ENCODE measurements at places on chromosomes 5 and 9. TPM values are rescaled to one million over a fixed set of nuclear protein-coding genes. Genes with fewer than 3 reads are reported as not detected.

DNA sequence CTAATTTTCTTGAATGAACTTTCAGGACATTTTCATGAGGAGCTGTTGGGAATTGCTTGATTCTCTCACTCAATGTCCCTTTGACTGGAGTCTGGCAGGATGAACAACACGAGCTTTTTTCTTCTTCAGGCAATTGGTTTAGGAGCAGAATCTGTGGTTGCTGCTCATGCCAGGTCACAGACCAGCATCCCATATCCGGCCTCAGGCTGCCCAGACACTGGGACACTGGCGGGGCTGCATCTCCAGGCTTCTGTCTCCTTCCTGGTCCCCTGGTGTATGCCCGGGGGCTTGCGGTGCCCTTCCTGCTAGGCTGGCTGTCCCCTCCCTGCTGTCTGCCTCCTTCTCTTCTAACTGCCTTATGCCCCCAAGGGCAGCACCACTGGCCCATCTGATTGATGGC is 311.5 kb upstream of the DAP start:
- no peaks in the 10 kb centered on the region for H3K36me3 ChIP-seq
- H3K4me1 ChIP-seq = no peaks in the 10 kb centered on the region
- H3K27me3 ChIP-seq = no peaks in the 10 kb centered on the region
- no peak overlapping the region for H3K4me3 ChIP-seq

- H3K27me3 ChIP-seq = no peaks in the 10 kb centered on the region
- H3K27ac ChIP-seq = no peak overlapping the region
- H3K36me3 ChIP-seq = peaks cover 41% of the 10 kb centered on the region
- peaks cover 59% of the 10 kb centered on the region for H3K4me1 ChIP-seq
Measured at GRCh38 chr9:104899759-104900247, 28.2 kb downstream of the ABCA1 start.

- H3K36me3 ChIP-seq = peaks cover 83% of the 10 kb centered on the region
- H3K4me1 ChIP-seq = peaks cover 46% of the 10 kb centered on the region
- DNase-seq = no peak
- no peaks in the 10 kb centered on the region for H3K27me3 ChIP-seq
Measured at GRCh38 chr9:130698514-130698913, 4.9 kb downstream of the EXOSC2 start.

DNA sequence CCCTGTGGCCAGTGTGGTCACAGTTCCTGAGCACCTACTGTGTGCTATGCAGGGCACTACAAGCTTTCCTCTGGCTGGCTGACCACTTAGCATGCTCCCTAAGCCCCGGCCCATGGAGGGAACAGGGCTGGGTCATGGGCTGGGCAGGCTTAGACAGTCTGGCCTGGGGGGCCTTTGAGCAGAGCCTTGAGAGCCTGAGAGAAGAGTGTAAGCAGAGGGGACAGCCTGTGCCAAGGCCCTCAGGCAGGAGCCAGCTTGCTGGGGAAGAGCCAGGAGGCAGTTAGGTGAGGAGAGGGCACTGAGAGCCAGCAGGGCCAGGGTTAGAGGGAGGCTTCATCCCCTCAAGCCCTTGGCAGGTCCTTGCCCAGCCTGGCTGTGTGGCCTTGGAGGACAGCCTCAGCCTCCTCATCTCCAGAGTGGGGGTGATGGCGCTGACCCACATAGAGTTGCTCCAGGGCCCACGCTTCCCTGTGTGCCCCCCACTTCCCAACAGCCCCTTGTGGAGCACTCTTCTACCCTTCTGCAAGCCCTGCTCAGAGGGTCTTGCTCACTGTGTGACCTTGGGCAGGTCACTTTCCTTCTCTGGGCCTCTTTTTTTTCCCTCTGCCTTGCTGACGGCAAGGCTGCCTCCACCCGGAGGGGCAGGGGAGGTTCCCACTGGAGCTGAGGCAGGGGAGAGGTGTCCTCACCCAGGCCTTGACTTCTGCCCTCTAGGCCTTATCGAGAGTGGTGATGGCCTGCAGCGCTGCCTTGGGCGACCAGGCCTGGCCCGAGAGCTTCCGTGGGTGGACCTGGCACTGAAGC is 107.1 kb downstream of the PHF2 start:
- H3K4me3 ChIP-seq = no peak overlapping the region
- peak overlapping the region; percentile 80 for H3K27ac ChIP-seq
- no peaks in the 10 kb centered on the region for H3K4me1 ChIP-seq
- peak; percentile 8 for DNase-seq
- no peaks in the 10 kb centered on the region for H3K36me3 ChIP-seq
- H3K27me3 ChIP-seq = no peaks in the 10 kb centered on the region

GRCh38 chr9:105232207-105232606 is 12.2 kb upstream of the SLC44A1 start:
- no peaks in the 10 kb centered on the region for H3K27me3 ChIP-seq
- H3K36me3 ChIP-seq = no peaks in the 10 kb centered on the region

- peaks cover 20% of the 10 kb centered on the region for H3K4me1 ChIP-seq
- H3K27ac ChIP-seq = no peak overlapping the region
- H3K4me3 ChIP-seq = no peak overlapping the region
- no peaks in the 10 kb centered on the region for H3K27me3 ChIP-seq
- no peak for DNase-seq
Measured at GRCh38 chr5:17240487-17240886, 23.1 kb downstream of the BASP1 start.

DNA sequence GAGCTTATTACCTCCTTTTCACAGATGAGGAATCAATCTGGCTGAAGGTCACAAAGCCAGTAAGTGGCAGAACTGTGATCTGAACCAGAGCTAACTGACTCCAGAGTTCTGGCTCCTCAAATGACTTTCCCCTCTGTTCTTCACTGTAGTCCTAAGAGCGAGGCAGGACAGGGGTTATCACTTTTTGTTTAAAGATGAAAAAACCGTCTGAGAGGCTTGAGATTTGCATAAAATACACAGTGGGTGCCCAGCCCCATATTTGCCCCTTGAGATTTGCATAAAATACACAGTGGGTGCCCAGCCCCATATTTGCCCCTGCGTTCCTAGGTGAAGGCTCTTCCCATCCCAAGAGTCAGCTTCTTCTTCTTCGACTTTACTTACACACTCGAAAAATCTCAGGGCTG is 667 bp downstream of the FBXO10 start:
- H3K4me1 ChIP-seq = peaks cover 39% of the 10 kb centered on the region
- peak overlapping the region; percentile 69 for H3K4me3 ChIP-seq
- H3K36me3 ChIP-seq = no peaks in the 10 kb centered on the region

DNA sequence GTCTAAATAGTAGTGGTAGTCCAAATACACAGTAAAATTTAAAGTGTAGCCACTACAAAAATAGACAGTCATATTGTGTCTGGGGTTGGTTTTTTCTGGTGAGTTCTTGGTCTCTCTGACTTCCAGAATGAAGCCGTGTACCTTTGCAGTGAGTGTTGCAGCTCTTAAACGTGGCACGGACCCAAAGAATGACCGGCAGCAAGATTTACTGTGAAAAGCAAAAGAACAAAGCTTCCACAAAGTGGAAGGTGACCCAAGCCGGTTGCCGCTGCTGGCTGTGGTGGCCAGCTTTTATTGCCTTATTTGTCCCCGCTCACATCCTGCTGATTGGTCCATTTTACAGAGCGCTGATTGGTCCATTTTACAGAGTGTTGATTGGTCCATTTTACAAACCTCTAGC is 188.7 kb downstream of the ZNF608 start:
- H3K27ac ChIP-seq = no peak overlapping the region
- no peaks in the 10 kb centered on the region for H3K36me3 ChIP-seq
- no peak for DNase-seq
- H3K4me1 ChIP-seq = no peaks in the 10 kb centered on the region
- no peak overlapping the region for H3K4me3 ChIP-seq

DNA sequence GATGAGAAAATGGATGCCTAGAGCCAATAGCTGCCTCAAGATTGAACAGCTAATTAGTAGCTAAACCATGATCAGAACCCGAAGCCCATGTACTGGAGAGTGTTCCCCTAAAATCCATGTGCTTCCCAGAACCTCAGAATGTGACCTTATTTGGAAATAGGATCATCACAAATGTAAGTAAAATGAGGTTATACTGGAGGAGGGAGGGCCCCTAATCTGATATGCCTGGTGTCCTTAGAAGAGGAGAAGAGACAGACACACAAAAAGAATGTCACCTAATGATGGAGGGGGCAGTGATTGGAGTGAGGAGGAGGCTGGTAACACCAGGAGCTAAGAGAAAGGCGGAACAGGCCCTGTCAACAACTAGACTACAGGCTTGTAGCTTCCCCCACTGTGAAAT is 41.3 kb upstream of the FBP1 start:
- no peaks in the 10 kb centered on the region for H3K27me3 ChIP-seq
- no peak overlapping the region for H3K4me3 ChIP-seq
- peaks cover 14% of the 10 kb centered on the region for H3K4me1 ChIP-seq

- no peak for DNase-seq
- H3K27ac ChIP-seq = peak overlapping the region; percentile 76
- peaks cover 71% of the 10 kb centered on the region for H3K4me1 ChIP-seq
- H3K27me3 ChIP-seq = no peaks in the 10 kb centered on the region
- H3K36me3 ChIP-seq = no peaks in the 10 kb centered on the region
- H3K4me3 ChIP-seq = no peak overlapping the region
Measured at GRCh38 chr5:96113170-96113939, 151.7 kb upstream of the ELL2 start.

DNA sequence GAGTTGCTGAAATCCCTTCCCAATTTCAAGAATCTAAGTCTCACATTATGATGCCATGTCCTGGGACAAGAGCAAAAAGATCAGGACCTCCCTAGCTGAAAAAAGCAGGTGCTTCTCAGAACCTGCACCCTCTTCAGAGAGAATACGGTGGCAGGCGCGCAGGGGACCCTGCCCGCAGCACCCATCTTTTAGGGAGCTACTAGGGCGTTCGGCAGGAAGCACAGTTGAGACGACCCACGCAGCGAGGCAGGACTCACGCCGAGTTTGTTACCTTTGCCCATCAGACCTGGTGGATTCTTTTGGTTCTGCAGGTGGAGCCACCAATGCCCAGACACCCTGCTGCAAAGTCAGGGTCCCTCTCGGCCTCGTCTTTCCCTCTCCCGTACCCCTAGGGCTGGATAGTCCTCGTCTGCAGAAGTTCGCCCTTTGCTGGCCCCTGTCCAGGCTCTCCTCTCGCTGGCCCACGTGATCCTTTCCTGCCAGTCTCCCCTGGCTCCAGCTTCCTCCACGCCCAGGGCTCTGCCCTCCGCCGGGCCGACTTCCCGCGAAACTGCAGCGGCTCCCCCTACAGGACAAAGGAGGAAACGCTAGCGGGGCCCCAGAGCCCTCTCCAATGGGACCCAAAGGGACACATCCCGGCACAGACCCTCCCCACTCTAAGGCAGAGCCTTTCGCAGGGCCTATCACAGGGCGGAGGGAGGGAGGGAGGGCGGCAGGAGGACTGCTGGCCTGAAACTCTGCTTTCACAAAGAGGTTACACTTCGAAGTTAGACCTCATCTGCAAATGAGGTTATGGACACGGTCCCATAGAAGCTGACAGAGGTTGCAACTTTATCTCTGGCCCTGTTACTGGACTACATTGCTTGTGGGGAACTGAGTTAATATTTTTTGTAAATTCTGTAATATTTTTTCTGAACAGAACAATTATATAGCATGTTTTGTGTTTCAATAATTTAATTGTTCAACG is 28.8 kb downstream of the TMEM174 start:
- no peak overlapping the region for H3K27ac ChIP-seq
- no peaks in the 10 kb centered on the region for H3K36me3 ChIP-seq
- H3K27me3 ChIP-seq = no peaks in the 10 kb centered on the region
- peak; percentile 92 for DNase-seq
- H3K4me3 ChIP-seq = no peak overlapping the region

- H3K27me3 ChIP-seq = no peaks in the 10 kb centered on the region
- peak; percentile 76 for DNase-seq
- H3K4me1 ChIP-seq = peaks cover 52% of the 10 kb centered on the region
- no peaks in the 10 kb centered on the region for H3K36me3 ChIP-seq
Measured at GRCh38 chr9:89440548-89440947, 57.4 kb downstream of the SEMA4D start.

DNA sequence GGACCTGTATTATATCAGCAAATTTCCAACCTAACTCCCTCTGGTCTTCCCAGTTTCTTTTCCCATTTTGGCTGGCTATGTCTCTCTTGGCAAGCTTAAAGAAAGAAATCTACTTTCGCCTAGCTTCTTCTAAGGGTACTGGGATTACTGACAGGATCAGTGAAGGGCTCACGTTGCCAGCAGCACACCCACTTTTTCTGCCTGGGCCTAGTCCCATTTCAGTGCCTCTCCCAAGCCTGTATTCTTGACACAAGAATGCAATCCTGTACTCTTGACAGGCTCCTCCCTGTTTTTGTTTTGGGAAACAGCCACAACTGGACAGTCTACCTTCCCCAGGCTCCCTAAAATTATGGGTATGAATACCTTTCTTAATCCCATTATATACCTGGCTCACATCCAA is 170.5 kb downstream of the EPB41L4A start:
- H3K36me3 ChIP-seq = no peaks in the 10 kb centered on the region
- H3K4me1 ChIP-seq = no peaks in the 10 kb centered on the region
- H3K4me3 ChIP-seq = no peak overlapping the region
- DNase-seq = no peak
- H3K27me3 ChIP-seq = no peaks in the 10 kb centered on the region

GRCh38 chr9:97753975-97754374 is 56.8 kb upstream of the XPA start:
- H3K4me3 ChIP-seq = no peak overlapping the region
- H3K36me3 ChIP-seq = no peaks in the 10 kb centered on the region
- H3K4me1 ChIP-seq = no peaks in the 10 kb centered on the region
- H3K27me3 ChIP-seq = no peaks in the 10 kb centered on the region
- DNase-seq = no peak

DNA sequence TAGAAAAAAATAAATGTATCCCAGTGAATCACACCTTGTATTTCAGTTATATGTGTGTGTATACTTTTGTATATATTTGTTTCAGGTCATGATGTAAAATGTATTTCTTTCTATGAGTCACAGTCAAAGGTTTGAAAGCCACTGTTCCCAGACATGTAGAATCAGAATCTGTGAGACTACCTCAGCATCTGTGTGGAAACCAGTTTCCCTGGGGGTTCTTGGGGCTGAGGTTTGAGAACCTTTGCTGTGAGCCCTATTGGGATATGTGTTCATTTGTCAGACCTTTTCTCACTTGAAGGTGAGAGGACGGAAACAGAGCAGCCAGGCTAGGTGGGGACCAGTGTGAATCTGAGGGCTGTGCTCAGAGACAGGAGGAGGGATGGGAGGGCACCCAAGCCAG is 78.7 kb upstream of the SAP30L start:
- DNase-seq = no peak
- peaks cover 51% of the 10 kb centered on the region for H3K4me1 ChIP-seq
- H3K27ac ChIP-seq = peak overlapping the region; percentile 45
- H3K36me3 ChIP-seq = peaks cover 10% of the 10 kb centered on the region
- no peak overlapping the region for H3K4me3 ChIP-seq
- no peaks in the 10 kb centered on the region for H3K27me3 ChIP-seq

GRCh38 chr9:7368410-7369292 is 430.9 kb downstream of the DMAC1 start:
- H3K4me3 ChIP-seq = no peak overlapping the region
- no peaks in the 10 kb centered on the region for H3K27me3 ChIP-seq
- DNase-seq = peak; percentile 83
- H3K4me1 ChIP-seq = peaks cover 28% of the 10 kb centered on the region
- no peaks in the 10 kb centered on the region for H3K36me3 ChIP-seq

GRCh38 chr5:124825983-124826337 is 79.5 kb upstream of the ZNF608 start:
- no peak for DNase-seq
- H3K27ac ChIP-seq = no peak overlapping the region
- H3K4me3 ChIP-seq = no peak overlapping the region
- peaks cover 23% of the 10 kb centered on the region for H3K4me1 ChIP-seq

Gene PTGS1
- 21.2 TPM for total RNA-seq

Gene NR6A1
- 2.6 TPM for total RNA-seq

Gene FOXI1
- total RNA-seq = not detected

Gene SLCO4C1
- not detected for total RNA-seq

Gene PCDHGB2
- total RNA-seq = not detected

Gene DIPK1B
- total RNA-seq = not detected

Gene GPR150
- total RNA-seq = not detected

Data from stomach (tissue), 19 donors.